NCI-H1105 (cell line): ENCODE measurements at places on chromosomes 5 and 9.
A peak's percentile ranks its signal among the peaks of the same experiment; 100 is the strongest.

- no peak for DNase-seq
These were observed 48.5 kb downstream of the PLK2 start for GRCh38 chr5:58411372-58411771.

DNA sequence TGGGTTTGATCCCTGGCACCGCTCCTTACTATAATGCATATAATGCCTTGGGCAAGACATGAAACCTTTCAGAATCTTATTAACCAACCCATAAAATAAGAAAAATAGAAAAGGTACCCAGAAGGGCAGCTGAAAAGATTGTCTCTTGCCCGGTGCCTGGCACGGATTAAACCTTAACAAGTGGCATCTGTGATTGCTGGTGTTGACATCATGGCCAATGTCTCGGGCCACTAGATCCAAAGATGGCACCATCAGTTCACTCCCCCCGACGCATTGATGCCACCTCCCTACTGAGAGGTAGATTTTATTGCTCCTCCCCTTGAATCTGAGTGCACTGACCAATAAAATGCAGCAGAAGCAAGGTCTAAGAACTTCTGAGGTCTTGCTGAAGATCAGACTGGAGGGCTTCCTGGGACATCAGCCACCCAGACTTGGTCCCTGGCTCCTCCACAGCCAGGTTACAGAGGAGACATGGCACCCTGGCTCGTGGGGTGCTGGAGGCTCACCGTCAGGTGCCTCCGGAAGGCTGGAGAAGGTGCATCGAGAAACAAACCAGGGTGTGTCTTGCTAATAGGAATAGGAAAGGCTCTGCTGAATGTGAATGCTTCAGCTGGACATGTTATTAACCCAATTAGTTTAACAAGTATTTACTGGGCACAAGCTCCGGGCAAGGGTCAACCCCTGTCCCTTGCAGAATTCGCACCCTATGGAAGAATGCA lies 80.0 kb upstream of the COL5A1 start:
- DNase-seq = no peak

DNA sequence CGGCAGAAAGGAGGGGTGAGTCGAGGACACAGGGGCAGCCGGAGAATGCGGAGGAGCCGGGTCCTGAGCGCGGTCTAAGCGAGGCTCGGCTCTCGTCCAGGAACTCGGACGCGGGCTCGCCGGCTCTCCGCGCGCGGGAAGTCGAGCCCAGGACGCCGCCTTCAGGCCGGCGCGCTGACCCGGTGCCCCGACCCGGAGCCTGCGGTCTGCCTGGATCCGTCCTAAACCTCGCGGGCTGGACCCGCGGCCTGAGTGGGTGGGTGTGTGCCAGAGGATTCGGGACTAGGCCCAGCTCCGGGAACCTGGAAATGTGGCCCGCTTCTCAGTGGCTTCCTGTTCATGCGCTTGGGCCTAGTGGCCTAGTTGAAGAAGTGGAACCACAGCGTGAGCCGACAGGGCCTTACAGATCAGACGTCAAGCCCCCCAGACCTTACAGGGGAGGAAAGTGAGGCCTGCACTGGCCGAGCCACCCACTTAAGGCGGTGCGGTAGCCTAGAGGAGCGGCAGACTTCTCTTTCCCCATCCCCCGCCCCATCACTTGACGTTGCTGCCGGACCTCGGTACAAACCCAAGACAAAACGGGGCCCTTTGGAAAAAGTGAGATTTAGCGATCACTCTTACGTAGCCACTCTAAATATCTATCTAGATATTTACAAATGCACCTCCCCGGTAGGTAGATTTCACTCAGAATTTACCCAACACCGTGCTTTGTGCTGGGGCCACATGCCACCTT lies 1.2 kb downstream of the CDKN2B-AS1 start:
- no peak for DNase-seq

DNA sequence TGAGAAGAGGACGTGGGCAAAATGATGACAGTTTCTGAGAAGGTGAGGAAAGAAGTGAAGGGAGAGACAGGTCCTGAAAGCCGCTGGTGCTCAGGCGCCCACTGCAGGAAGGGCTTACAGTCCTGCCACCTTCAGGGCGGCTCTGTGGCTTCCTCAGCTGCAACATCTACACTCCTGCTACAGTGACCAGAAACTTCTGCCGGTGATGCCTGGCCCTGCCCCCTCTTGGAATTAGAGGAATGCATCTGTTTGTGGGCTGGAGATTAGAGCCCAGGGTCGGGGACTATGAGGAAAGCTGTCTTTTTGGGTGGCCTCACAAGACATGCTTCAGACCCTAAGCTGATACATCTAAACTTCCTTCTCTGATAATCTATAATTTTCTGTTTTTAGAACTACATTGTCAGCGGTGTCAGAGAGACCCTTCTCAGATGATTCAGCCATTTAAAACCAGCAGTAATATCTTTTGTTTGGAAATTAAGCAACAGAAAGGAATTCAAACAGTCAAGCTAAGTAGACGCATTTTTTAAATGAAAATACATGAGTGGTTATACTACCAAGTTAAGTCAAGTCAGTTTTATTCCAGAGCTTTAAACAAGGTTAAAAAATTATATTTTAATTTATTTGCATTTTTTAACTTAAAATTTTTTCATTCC lies 30.4 kb downstream of the PRDM6 start:
- DNase-seq = no peak

DNA sequence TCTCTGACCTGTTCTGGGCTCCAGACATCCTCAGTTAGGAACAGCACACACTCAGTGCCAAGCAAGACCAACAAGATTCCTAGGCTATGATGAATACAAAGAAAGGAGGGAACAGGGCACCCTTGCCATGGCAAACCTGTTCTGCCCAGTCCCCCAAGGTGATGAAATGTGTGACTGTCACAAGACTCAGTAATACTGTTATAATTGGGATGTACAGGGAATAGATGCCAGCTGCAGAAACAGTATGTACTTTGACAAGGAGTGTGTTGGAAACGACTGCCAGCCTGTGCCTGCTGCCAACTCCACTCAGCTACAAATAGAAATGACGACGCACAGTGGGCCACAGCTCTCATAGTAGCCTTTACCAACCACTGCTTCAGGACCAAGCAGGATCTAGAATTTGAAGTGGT lies 453.0 kb downstream of the EFNA5 start:
- no peak for DNase-seq

DNA sequence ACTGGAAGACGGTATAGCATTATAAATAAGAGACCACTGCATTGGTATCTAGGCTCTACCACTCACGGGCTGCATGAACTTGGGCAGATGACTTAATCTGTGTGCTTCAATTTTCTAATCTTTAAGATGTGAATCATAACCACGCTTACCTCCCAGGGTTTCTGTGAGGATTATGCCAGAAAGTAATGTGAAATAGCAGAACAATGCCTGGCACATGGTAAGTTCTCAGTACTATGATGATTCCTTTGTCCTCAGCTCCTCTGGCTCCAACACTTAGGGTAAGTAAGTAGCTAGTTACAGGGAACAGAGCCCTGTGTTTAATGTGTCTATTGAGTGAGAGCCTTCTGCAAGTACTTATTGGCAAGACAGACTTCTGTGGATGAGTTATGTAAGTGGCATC lies 31.1 kb downstream of the POU4F3 start:
- DNase-seq = no peak

DNA sequence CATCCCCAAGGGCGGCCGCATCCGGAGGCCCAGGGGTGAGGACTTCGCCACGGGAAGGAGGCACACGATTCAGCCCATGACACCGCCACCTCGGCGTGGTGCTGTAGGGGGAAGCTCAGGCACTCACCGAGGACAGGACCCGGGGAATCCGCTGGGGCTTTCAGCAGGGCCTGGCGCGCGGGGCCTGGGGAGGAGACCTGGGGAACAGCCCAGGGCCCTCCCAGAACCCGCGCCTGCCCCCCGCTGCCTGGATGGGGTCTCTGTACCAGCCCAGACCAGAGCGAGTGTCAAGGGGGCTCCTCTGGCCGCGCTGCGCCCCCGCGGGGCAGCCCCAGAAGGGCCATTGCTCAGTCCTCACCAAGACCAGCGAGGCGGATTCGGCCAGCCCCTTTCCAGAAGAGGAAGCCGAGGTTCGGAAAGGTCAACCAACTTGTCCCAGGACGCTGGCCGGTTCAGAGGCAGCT lies 12.8 kb downstream of the COL23A1 start:
- DNase-seq = no peak

GRCh38 chr9:71519098-71519696 lies 249.1 kb downstream of the CEMIP2 start:
- no peak for DNase-seq

DNA sequence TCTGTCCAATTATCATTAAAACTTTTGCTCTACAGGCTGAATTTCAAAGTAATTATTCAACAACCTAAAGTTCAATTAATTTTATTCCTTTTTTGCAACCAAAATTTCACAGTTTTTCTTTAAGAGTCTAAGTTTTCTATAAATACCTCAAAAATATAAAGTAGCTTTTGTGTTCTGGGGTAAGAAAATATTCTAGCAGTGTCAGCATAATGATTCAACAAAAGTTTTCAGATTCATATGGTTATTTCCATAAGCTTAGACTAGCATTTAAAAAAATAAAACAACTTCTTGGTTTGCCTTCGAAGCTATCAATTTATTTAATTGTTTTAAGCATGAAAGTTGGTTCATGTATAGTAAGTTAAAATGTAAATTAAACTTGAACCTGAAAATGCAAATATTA lies 1962.3 kb upstream of the CDH6 start:
- DNase-seq = no peak

DNA sequence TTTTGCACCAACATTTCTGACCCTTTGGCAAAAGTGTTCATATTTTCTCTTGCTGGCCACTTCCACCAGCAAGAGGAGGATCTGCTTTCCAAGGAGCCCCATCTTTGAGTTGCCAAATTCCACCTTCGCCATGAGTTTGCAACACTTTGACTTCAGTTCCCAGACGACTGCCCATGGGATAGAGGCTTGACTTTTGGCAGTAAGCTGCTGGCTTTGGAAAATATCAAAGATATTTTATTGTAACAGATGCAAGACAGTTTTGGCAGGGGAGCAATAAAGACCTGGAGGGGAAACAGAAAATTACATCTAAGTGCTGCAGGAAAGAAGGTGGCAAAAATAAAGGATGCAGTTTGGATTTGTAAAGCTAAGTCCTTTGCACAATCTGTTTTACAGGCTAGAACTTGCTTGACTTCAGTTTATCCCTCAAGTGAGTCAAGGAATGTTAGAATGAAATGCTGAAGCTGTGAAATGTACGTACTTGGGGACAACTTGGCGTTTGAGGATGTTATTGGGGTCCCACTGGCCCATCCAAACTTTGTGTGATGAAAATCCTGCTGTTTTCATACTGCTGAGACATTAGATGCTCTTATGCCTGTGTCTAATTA lies 232.9 kb downstream of the GOLPH3 start:
- DNase-seq = no peak

DNA sequence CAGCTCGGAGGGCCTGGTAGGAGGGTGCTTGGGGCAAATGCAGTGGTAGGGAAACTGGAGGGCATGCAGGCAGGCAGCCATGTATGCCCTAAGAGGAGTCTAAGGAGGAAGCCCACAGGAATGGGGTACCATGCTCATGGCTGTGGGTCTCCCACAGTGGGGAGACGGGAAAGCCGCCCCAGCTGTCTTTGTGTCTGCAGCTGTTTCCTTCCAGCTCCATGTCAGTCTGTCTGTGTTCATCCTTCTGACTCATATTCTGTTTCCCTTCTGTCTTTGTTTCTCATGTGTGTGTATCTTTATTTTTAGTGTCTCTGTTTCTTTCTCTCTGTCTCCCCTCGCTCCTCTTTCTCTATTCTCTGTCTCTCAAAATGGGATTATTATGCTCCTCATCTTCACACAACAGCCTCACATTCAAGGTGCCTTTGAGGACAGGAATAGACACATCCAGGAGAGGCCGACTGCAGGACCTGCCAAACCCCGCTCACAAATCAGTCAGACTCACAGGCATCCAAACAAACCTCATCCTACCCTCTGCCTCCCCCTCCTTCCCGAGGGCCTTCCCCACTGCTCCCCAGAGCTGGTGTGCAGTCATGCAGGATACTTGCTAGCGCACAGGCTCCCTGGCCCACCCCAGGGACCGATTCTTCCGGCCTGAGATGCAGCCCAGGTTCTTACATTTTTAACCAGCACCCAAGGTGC lies 68.4 kb upstream of the RARS1 start:
- no peak for DNase-seq

GRCh38 chr5:40669606-40670390 lies 9.9 kb upstream of the PTGER4 start:
- DNase-seq = no peak

GRCh38 chr5:89842531-89842930 lies 567.0 kb downstream of the CETN3 start:
- DNase-seq = no peak

DNA sequence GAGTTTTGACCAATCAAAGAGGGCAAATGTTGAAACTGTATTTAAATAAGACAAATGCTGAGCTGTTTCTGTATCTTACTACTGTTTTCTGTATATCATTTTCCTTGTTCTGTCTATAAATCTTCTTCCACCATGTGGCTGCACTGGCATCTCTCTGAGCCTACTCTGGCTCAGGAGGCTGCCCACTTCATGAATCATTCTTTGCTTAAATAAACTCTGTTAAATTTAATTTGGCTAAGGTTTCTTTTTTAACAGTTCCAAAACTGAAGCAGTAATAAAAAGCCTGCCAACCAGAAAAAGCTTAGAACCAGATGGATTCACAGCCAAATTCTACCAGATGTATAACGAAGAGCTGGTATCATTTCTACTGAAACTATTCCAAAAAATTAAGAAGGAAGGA lies 40.2 kb upstream of the TAS2R1 start:
- DNase-seq = no peak

GRCh38 chr9:108850293-108850897 lies 5.4 kb downstream of the ACTL7B start:
- DNase-seq = no peak

DNA sequence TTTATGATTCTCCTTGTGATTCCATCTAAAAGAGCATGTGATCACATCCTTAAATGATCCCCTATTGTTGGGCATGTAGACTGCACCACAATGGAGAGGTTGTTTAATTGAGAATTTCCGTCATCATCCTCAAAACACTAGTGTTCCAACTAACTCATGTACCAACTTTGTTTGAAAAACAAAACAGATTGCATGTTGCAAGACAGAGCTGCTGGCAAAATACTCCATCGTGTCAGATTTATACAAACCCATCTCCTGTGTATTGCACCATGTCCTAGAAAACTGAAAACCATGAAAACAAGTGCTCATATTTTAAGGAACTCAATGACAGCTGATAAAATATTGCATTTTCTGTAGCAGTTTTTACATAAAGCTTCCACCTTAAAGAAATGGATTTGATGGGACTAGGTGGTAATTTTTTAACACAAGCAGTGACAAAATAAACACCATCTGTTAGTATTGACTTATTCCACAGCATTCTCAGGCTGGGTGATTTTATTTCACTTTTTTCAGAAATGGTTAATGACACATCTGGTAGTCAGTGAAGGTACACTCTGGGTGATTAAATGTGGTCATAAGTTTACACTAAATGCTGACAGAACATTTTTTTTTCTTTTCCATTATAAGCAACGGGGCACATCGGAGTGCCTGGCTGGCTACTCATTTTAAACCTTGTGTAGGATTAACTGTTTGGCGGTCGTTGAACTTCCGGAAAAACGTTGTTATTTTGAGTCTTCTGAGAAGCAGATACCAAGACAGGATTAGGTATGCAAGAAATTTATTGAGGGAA lies 602.9 kb upstream of the WWC1 start:
- no peak for DNase-seq

GRCh38 chr5:149559706-149560105 lies 8.5 kb upstream of the CSNK1A1 start:
- DNase-seq = no peak

GRCh38 chr5:151469992-151470391 lies 22.6 kb downstream of the SLC36A1 start:
- DNase-seq = peak; percentile 38

- DNase-seq = no peak
These were observed 8.6 kb downstream of the SLC6A3 start for GRCh38 chr5:1436681-1437080.

GRCh38 chr5:39826051-39826450 lies 401.3 kb upstream of the DAB2 start:
- no peak for DNase-seq
